ENCODE measurements at places on chromosomes 13 and 19.
A peak's percentile ranks its signal among the peaks of the same experiment; 100 is the strongest.

GRCh38 chr13:114059946-114060860 is 72.2 kb downstream of the RASA3 start:
- DNase-seq, result no peak

DNA sequence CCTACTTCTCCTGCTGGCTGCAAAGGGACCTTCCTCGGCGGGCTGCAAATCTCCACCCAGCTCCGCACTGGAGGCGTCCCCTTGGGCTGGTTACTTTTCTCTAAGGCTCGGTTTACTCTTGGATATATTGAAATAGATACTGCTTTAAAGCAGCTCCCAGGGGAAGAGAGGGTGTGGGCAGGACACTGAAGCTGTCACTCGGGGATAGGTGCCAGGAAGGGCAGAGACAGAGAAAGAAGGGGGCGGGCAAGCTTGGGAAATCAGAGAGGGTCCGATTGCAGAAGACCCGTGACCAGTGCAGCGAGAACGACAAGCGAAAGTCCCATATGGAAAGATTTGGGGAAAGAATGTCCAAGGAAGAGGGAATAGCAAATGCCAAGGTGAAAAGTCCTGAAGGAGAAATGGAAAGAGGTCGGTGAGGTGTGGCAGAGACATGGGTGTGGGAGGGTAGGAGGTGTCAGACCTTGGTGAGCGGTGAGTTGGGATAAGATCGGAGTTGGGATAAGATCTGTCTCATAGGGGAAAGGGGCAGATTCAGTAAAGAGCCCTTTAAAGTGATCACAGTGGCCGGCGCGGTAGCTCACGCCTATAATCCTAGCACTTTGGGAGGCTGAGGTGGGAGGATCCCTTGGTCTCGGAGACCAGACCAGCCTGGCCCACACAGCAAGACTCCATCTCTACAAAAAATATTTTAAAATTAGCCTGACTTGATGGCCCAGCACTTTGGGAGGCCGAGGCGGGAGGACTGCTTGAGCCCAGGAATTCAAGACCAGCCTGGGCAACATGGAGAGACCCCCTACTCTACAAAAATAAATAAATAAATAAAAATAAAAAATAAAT is 618 bp downstream of the THSD8 start:
- no peak for DNase-seq

- peak; percentile 32 for DNase-seq
Observed at GRCh38 chr13:80428349-80429096, 87.6 kb upstream of the SPRY2 start.

DNA sequence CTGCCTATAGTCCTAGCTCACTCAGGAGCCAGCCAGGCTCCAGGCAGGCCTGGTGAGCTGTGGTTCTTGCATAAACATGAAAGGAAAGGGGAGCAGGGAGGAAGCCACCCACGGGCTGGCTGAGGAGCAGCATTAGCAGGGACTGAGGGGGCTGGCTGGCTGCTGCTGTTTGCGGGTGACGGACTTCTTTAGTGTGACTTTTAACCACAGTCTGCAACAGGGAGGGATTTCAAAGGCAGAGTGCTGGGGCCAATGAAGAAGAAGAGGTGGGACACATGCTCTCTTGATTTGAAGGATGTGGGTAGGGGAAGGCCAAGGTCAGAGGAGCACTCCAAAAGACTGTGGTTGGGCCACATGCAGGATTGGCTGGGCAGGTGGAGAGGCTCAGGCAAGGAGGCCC is 223.0 kb downstream of the DNAJC15 start:
- DNase-seq, result no peak

DNA sequence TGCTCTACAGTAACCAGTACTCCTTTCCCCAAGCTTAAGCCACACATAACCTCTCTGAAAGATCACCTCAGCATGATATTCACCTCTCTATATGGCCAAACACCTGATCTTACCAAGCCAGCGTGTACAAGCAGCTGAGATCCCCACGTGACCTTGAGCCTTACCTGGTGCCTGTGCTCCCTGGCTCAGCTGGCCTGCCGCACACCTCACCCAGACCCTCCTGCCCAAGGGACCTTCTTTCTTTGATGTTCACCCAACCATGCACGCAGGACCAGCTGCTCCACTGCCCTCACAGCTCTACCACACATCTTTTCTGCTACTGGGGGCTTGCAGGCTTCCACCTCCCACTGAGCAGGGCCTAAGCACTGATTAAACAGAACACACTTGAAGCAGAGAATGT is 9.0 kb downstream of the DHRS12 start:
- DNase-seq, result no peak

DNA sequence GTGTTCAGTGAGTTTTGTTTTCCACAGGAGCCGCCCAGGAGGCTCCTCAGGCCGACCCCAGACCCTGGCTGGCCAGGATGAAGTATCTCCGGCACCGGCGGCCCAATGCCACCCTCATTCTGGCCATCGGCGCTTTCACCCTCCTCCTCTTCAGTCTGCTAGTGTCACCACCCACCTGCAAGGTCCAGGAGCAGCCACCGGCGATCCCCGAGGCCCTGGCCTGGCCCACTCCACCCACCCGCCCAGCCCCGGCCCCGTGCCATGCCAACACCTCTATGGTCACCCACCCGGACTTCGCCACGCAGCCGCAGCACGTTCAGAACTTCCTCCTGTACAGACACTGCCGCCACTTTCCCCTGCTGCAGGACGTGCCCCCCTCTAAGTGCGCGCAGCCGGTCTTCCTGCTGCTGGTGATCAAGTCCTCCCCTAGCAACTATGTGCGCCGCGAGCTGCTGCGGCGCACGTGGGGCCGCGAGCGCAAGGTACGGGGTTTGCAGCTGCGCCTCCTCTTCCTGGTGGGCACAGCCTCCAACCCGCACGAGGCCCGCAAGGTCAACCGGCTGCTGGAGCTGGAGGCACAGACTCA is 12.9 kb downstream of the B3GNT3 start:
- peak; percentile 48 for DNase-seq

DNA sequence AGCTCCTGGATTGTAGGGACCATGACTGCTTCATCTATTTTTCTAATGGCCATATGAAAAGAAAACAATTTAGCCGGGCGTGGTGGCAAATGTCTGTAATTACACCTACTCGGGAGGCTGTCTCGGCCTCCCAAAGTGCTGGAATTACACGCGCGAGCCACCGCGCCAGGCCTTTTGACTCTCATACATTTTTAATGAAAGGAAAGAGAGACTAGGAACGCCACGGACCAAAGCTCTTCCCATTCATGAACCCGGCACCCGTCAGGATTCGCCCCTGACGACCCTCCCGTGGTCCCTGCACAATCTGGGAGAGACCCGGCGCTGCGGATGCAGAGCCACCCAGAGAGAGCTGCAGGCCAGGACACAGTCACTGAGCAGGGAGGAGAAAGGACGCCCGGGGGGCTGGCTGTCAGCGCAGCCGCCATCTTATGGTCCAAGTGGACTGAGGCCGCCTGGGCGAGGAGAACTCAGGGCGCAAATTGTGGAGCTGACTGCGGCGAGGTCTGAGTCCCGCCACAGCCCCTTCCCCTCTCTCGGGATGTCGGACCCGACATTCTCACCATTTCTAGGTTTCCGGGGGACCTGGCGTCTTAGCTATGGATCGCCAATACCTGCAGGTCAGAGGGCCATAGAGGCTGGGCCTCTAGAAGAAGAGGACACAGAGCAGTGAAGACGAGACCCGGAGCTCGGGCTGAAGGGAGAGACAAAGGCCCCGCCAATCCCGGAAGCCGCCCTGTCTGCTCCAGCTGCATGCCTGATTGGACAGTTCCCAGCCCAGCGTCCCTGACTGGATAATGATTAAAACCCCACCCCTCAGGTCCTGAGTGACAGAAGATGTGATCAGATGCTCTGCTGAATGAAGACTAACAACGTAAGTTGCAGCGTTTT is at the start of gene ZNF681:
Gene ZNF681, minus strand, starts transcription at position 705 of the 888 bp plus-strand sequence. Its CDS starts 142 bp downstream, at position 563.
- DNase-seq, result peak; percentile 95

- peak; percentile 68 for DNase-seq
Observed at GRCh38 chr13:23039266-23039935, 141.4 kb upstream of the SGCG start.

DNA sequence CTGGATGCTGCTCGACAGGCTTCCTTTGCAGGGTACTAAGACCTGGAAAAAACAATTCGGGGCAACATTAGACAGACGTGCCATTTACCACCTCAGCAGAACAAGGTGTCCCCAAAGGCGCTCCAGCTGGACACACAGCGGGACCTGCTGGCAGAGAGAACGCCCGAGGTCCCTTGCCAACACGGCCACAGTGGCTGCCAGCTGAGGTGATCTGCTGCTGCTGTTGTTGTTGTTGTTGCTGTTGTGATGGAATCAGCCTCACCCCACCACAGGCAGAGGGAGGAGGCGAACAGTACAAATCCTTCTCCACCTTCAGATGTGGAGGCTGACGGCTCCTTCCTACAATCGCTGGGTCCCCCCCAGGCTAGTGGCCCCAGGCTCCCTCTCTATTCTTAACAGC is 25.2 kb downstream of the ANKRD27 start:
- no peak for DNase-seq

DNA sequence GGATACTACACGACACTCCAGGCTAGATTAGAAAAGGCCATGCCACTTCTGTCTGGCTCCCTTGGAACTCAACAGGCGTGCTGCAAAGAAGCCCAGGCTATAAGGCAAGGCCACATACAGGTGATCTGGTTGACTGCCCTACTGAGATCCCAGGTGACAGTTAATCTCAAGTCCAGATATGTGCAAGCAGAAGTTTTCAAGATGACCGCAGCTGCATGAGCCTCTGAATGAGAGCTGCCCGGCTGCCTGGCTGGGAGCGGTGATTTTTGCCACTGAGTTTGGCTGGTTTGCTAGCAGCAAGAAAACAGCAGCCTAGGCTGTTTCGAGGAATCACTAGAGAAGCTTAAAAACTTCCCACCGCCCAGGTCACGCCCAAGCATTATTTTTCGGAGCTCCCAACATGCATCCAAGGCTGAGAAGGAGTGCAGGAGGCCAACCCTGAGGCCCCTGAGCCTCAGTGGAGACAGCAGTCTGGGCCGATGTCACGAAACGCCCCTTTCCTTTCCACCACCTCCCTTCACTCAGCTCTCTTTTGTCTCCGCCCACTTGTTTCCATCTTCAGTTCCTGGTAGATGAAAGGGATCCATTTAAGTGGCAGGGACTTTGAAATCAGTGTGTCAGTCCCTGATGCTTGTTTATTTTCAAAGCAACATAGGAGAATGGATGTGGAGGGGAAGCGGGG is 14.0 kb upstream of the URI1 start:
- DNase-seq, result no peak

- peak; percentile 73 for DNase-seq
Observed at GRCh38 chr19:858868-859843, at the start of gene CFD. TSS of gene CFD (plus strand) at chr19:859664. CDS start at chr19:859690, 26 bp downstream.

- peak; percentile 58 for DNase-seq
Observed at GRCh38 chr19:10639836-10640235, 14.3 kb upstream of the ILF3 start.

- DNase-seq, result no peak
Observed at GRCh38 chr13:41782086-41782485, 178.8 kb downstream of the VWA8 start.

DNA sequence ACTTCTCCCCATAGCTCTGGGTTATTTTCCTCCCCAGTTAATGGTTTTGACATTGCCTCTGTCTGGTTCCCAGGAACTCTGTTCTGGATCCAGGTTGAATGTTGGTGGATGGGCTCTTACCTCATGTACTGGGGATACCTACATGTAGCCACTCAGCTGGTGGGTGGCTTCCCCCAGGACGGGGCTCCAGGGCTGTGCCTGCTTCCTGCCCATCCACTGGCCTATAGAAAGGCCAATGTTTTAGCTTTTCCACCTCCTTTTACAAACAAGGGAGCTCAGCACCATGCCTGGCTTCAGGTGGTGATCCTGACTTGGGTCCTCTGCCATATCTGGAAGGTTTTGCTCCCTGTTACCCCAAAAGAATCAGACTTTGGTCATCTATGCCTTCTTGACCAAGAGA is 120.2 kb downstream of the AKAP11 start:
- DNase-seq, result no peak

DNA sequence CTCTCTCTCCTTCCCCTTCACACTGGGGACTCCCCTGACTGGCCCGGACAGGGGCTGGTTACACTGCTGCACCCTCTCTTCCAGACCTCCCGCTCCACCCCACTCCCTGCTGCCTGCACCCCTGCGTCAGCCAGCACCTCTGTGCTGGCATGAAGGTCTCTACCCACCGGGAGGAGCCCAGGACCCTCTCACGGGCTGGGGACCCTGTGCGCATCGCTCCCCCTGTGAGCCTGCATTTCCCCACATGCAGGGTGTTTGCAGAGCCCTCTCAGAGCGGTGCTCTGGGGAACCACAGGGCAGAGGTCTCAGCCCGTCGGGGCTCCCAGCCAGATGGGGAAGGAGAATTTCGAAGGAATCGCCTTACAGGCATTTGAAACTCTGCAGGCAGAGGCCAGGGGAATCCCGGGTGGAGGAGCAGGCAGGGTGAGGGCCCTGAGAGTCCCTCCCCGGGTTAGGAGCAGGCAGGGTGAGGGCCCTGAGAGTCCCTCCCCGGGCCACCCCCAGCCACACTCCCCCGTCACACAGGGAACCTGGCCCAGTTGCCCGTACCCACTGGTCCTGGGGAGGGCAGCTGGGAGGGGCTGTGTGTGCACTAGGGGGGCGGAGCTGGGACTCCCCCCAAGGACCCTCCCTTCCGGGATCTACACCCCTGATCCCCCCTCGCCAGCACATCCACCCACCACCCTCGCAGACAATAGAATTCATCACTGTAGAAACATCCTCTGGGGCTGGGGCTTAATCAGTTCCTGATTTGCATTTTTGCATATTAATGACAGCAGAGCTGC is 16.3 kb upstream of the TCF3 start:
- DNase-seq, result no peak

DNA sequence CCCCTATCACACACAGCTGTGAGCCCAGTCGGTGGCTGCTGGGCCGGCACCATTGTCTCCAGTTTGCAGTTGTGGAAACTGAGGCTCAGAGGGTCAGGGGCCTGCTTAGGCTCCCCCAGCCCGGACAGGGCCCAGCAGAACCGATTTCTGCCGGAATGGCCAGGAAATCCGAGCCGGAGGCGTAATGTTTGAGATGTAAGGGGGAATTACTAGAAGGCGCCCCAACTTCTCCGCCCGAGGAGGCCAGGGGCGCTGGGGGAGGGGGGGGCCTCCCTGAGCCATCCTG is 962 bp downstream of the KISS1R start:
- DNase-seq, result no peak

GRCh38 chr19:8240274-8241229 is 31.4 kb downstream of the CERS4 start:
- DNase-seq, result peak; percentile 98

GRCh38 chr19:924553-925086 is 1.2 kb upstream of the ARID3A start:
- peak; percentile 46 for DNase-seq

GRCh38 chr13:41029629-41030028 is 10.5 kb upstream of the ELF1 start:
- DNase-seq, result peak; percentile 52

GRCh38 chr13:99709134-99709533 is 207.9 kb downstream of the TM9SF2 start:
- no peak for DNase-seq

- DNase-seq, result no peak
Observed at GRCh38 chr19:18650021-18650390, 13.2 kb downstream of the KLHL26 start.
